ENCODE measurements at places on chromosomes 5 and 9.

- DNase-seq, result no peak
Observed at GRCh38 chr9:89613912-89614892, 9.4 kb downstream of the GADD45G start.

DNA sequence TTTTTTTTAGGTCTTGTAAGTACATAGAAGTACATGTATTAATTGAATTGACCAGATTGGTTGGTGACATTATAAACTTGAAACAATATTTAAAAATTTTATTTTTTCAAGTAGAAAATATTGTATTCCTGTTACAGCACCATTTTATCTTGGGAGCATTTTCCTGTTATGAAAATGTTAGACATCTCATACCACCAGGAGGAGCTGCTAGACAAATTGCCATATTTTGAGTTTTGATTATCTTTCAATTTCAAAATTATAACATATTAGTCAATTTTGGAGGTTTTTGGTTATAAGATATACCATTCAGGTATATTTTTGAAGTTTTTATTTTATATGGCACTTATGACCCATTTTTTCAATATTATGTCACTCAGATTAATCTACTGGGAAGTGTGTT lies 84.4 kb downstream of the CNTLN start:
- DNase-seq, result no peak

GRCh38 chr5:67156976-67157583 lies 39.5 kb downstream of the CD180 start:
- peak; percentile 29 for DNase-seq

DNA sequence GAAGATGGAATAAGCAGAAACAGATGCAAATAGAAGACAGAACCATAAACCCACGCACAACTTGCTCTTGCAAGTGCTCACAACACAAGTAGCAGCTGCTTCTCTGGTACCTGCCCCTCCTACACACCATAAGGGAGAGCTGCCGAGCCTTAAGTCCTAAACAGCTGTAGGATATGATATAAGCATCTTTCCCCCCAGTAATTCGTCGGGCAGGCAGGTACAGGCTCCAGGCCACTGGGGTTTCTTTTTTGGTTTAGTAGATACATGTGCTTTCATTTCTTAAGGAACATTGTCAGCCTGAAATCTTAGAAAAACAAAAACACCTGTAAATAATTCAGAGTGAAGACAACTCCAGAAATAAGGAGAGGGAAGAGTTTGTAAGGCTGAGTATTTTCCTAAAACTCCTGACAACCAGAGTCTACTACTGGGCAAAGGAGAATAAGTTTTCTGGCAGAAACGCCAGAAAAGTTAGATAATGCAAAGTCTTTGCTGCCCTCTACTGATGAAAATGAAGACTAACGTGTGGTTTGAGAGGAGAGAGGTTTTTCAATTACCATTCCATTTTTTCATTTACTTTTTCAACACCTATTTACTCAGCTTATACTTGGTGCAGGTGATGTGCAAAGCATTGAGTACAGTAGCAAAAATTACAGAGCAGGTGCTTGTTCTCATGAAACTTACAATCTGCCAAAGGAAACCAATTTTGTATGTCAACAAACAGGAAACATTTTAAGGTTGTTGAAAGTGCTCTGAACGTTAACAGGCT lies 20.1 kb upstream of the TCERG1 start:
- peak; percentile 49 for DNase-seq

DNA sequence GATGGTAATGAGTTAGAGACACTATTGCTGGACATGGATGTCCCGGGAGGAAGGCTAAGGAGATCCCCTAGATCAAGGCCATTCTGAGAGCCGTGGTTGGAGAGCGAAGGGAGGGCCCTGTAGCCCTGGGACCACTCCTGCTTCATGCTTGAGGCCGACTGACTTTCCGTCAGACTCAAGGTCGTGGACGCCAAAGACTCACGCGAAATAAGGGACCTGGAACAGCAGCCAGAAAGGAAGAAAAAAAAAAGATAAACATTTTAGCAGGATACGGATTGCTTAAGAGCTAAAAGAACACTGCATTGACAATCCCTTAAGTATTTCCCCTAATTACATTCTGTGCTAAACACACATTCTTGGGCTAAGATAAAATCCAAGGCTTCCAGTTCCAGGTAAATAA lies 181.2 kb downstream of the GLIS3 start:
- DNase-seq, result no peak

- no peak for DNase-seq
Observed at GRCh38 chr5:109313127-109313526, 96.6 kb downstream of the PJA2 start.

- DNase-seq, result no peak
Observed at GRCh38 chr5:159459951-159460538, 129.8 kb upstream of the IL12B start.

DNA sequence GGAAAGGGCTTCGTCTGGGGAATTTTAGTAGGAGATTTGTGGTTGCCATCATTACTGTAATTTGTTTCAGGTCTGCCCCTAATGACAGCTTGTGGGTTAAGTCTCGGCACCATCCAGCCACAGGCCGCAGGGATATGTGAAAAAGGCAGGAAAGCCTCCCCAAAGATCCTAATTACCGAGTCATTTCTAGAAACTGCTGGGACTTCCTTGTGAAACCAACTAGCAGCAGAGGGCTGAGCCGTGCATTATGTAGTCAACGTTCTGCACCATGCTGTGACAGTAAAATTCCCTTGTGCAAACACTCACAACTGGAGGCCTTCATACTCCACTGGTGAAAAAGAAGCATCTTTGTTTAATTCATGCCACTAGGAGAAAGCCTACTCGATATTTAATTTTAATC lies 230.3 kb downstream of the MPDZ start:
- no peak for DNase-seq

DNA sequence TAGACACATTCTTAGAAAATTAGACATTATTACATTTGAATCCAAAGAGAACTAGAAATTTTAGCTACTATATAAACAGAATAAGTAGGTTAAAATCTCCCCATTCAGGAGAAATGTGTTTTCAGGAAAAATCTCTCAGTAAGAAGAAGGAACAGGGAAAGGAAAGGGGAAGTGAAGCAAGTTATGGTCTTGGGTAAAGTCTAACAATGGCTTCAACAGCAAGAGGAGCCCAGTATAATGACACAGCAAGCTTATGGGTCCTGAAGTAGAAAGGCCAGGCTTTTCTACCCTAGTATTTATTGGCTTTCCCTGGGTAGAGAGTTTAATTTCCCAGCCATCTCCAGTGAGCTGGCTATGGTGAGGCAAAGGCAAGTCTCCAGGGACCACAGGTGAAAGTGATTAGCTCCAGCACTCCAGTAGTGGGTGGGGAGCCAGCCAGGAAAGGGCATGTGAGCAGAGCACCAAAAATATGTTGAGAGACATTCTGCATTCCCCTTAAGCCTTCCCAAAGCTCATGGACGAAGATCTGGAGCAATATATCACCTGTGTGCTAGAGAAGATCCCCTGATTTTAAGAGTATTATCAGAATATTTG lies 981.7 kb downstream of the NR2F1-AS1 start:
- DNase-seq, result no peak

GRCh38 chr5:62268234-62268633 lies 37.8 kb upstream of the KIF2A start:
- no peak for DNase-seq

GRCh38 chr5:40681363-40682153 lies 1.8 kb downstream of the PTGER4 start:
- no peak for DNase-seq

- no peak for DNase-seq
Observed at GRCh38 chr9:104028827-104029226, 65.3 kb upstream of the SMC2 start.

DNA sequence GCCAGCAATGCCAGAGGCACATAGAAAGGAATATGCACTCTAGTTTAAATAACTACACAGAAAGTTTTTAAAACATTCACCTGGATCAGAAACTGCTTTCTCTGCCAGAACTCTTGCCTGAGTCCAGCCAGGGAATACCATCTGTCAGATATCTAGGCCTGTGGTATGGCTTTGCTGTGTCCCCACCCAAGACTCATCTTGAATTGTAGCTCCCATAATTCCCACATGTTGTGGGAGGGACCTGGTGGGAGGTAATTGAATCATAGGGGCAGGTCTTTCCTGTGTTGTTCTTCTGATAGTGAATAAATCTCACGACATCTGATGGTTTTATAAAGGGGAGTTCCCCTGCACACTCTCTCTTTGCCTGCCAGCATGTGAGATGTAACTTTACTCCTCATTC lies 41.5 kb upstream of the KCNV2 start:
- no peak for DNase-seq

DNA sequence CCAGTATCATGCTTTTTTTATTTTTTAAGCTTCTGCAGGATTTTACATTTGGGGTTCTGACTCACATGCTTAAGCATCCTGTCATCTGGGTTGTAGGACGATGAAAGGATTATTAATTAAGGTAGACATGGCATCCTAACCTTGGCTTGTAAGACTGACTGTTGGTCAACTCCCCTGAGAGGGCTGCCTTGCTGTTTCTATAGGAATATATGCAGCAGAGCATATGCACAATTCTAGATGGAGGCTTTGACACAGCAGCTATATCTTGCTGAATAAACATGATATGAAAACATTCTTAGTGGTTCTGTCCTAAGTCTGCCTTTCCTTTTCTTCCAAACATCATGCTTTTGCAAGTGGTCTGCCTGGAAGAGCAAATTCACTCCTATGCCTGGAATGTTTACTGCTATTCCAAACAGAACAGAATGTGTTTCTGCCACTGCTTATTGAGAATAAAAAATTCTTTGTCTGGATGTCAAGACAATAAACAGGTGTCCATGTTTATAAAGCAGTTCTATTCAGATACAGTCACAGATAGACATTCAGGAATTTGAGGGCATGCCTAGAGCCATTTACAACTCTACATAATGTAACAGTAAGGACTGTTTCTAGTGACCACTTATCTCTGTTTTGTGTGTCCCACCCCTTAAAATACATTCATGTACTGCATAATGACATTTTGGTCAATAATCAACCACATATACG lies 166.2 kb upstream of the PPP2R2B start:
- no peak for DNase-seq

GRCh38 chr9:135714242-135715055 lies 12.5 kb downstream of the KCNT1 start:
- DNase-seq, result no peak

GRCh38 chr5:92371171-92371888 lies 988.2 kb upstream of the ARRDC3 start:
- DNase-seq, result no peak
